T-helper 2 cell (primary cell): ENCODE measurements at places on chromosomes 7 and 10.

DNA sequence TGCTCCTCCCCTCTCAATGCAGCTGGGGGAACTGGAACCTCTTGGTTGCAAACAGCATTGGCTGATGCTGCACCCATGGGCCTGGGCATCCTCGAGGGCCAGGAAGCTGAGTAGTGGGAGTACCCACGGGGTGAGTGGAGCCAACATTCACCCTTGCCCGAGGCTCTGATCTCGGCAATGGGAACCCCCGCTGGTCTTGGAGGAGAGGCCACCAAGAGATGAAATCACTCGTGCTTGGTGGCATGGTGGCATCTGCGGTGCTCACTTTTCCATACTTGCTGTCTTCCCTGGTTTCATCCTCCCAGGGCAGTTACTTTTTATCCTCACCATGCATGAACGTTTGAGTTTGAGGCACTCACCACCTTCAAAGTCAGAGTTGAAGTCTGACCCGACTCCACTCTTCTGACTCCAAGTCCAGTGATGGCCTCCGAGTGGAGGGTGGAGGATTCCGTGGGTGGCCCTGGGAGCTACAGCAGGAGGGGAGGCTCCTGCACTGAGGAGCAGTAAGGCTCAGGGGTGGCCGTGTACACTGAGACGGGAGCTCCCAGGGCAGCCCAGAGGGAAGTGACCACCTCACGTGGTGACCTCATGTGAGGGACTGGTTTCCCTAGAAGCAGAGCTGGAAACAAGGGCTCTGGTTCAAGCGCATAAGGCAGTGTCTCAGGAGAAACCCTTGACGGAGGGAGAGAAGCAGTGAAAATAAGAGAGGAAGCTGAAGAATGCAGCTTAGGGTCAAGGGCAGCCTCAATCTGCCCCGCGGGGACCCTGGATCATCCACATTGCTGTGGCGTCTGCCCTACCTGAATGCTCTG is 349.1 kb downstream of the TCERG1L start:
- no peak for DNase-seq

GRCh38 chr10:26890956-26891355 is 30.2 kb upstream of the ABI1 start:
- no peak for DNase-seq

DNA sequence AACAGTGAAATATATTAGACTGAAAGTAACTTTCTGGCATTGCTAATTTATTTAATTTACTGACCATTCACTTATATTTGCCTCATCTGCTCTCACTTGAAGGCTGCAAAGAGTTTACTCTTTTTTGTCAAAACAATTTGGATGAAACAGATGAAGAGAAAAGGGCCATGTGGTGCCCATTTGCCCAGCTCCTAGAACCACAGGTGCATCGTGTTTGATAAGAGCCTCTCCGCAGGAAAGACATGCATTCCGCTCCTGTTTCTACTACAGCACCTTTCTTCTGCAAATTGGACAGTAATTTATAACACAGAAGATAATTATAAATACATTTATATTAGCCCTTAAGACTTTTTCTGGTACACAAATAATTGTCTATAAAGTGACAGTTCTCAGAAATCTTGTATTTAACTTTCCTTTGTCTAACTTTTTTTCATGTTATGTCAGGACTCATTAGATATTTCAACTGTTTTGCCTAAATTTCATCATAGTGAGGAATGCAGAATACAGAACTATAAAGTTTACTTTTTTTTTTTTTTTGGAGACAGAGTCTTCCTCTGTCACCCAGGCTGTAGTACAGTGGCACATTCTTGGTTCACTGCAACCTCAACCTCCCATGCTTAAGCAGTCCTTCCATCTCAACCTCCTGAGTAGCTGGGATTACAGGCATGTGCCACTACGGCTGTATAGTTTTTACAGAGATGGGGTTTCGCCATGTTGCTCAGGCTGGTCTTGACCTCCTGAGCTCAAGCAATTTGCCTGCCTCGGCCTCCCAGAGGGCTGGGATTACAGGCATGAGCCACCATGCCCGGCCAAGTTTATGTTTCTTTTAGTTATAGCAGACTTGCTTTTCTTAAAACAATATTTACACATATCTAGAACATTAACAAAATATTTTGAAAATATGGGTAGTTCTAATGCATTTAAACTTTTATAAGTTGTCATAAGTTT is 869 bp downstream of the LAMB4 start:
- DNase-seq, result no peak

GRCh38 chr10:97102441-97102840 is 83.3 kb downstream of the SLIT1 start:
- no peak for DNase-seq

- DNase-seq, result no peak
Measured at GRCh38 chr7:156979711-156980110, 30.2 kb downstream of the NOM1 start.

DNA sequence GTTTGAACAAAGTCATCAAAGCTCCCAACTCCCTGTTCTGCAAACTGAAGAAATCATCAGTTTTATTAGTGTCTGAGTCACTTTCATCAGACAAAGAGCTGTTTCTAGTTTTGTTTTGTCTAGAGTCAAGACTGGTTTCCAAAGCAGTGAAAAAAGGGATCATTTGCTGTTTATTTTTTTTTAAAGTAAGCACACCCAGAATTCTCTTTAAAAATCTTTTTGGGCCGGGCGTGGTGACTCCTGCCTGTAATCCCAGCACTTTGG is 972.0 kb upstream of the CELF2 start:
- DNase-seq, result no peak

GRCh38 chr7:48718731-48719378 is 205.5 kb upstream of the CDC14C start:
- no peak for DNase-seq

- DNase-seq, result no peak
Measured at GRCh38 chr7:95886501-95887090, 114.2 kb downstream of the DYNC1I1 start.

DNA sequence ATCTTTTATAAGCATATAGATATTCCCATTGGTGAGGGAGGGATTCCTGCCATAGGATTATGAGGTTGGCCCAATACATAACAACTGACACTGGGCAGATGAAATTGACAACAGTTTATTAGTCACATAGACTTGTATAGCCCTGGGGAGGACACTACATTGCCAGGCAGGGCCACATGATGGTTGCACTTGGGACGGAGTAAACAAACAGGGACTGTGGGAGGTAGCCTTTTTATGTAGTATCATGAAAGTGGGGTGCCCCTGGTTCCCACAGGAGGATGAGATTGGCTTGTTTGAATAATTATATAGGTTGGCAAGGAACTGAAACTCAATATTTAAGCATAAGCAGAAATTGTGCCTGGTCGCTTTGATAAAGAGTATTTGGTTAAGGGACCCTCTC is 23.5 kb downstream of the TRIM24 start:
- no peak for DNase-seq

GRCh38 chr7:72020311-72020710 is 391.8 kb downstream of the CALN1 start:
- DNase-seq, result no peak

- DNase-seq, result no peak
Measured at GRCh38 chr10:48492201-48492600, 112.7 kb downstream of the ARHGAP22 start.

- no peak for DNase-seq
Measured at GRCh38 chr10:86082556-86082955, 284.0 kb downstream of the GRID1 start.

DNA sequence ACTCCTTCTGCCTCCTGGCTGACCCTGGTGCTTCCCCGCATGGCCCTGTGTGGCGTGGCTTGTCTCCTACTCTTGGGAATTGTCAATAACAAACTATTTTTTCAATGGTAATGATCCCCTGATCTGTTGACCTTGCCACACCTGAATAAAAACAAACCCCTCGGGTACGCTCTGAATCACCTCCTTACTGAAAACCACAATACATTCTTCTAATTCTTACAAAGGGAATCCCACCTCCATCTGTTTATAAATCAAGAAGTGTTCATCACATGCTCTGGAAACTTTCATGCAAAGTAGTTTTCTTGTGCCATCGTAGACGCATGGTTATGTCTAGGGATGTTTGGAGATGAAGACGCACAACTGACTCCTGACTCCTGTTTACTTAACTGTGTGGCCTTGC is 245.8 kb downstream of the FRMD4A start:
- no peak for DNase-seq

DNA sequence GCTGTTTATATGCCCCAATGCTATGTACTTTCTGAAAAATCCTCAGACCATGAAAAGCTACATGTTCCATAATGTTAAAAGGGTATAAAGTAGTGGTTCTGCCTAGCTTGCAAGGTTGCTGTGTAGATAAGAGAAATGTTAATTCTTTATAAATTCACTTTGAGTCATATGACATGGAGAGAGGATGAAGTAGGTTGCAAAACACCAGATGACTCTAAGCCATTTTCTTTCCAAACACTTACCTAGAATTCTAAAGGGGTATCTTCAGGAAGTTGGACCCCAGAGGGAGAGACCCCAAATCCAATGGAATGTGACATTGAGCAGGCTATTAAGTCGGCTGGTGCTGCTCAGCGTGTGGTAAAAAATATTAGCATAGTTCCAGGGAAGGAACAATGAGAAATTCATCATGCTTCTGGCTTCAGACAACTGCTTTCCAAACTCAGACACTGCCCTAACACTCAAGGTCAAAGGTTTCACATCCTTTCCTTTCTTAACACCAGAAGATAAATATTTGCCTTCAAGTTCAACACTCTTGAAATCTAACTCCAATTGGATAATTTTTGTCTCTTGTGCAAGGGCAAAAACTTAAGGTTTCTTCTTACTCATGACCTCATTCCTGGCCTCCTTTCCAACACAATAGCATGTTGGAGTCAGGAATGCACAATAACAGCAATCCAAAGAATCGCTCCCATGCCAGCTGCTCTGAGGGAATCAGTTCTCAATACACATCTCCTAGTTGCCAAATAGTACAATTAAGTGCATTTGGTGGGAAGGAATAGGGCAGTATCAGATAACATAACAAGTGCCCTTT is 100.7 kb upstream of the AFAP1L2 start:
- no peak for DNase-seq

- DNase-seq, result no peak
Measured at GRCh38 chr7:98729121-98729520, 112.0 kb downstream of the NPTX2 start.

- DNase-seq, result no peak
Measured at GRCh38 chr10:89134963-89135362, 72.2 kb downstream of the CH25H start.

DNA sequence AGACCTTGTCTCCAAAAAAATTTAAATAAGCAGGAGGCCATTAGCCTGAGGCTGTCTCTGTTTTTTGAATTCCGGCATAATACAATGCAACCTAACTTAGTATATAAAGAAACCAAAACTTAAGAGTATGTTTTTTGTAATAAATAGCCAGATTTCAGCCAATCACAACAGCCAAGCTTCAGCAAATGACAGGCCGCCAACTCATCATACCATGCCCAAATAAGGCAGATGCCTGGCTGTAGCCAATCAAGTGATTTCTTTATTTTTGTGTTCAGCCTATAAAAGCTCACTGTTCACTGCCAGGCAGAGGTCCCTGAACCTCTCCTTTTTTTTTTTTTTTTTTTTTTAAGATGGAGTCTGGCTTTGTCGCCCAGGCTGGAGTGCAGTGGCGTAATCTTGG is 12.7 kb upstream of the PURB start:
- DNase-seq, result no peak

DNA sequence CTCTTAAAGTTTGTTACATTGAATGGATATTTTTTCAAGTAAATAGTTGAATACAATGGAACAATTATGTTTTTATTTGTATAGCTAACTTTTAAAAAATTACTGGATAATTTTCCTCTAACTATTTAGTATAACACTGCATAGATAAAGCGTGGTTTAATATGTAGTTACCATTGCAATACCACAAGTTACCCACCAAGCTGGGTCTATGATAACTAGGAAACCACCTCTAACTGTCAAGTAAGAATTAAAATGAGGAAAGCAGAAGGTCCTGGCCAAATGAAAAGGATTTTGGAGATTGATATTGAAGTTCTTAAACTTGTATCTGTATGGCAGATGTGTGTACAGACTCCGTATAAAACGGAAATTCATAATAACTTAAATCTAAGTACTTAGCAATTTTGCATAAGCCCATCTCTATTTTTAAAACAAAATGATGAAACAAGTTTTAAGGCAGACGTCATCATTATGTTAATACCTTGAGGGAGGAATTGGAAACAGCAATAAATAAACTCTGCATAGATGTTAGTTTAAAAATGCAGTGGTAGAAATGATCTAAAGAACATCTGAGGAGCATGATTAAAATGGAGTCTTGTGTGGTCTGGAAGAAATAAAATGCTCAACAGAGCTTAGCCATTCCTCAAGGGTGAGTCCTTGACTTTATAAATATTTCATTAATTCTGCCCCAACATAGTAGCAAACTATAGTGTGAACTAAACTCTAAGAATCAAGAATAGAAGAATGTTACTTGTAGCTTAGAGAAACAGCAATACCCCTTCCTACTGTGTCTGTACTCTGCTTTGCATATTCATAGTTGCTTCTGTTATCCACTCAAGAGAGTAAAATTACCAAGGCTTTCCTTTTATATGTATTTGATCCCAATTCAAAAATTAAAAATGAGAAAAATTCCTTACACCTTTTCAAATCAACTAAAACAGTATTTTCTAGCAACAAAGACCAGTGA is 206.4 kb upstream of the FERD3L start:
- DNase-seq, result no peak

GRCh38 chr10:31549896-31550295 is 230.9 kb downstream of the ZEB1 start:
- no peak for DNase-seq

DNA sequence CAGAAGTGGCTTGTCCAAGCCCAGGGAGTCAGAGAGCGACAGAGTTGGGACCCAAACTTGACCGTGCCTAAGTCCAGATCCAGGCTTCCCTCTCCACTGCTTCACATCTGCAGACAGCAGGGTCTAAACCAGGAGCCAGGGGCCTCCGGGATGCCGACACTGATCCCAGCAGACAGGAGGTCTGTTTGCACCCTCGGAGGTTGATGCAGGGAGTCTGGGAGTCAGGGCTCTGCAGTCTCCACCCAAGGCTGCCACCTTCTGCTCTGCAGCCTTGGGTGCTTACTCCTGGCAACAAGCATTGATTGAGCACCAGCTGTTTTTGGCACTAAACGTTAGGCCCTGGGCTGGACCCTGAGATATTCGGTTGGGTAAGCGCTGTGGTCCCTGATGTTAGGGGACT is 21.0 kb downstream of the ELFN1 start:
- no peak for DNase-seq

- DNase-seq, result no peak
Measured at GRCh38 chr7:99938296-99938695, 8.9 kb upstream of the GJC3 start.

DNA sequence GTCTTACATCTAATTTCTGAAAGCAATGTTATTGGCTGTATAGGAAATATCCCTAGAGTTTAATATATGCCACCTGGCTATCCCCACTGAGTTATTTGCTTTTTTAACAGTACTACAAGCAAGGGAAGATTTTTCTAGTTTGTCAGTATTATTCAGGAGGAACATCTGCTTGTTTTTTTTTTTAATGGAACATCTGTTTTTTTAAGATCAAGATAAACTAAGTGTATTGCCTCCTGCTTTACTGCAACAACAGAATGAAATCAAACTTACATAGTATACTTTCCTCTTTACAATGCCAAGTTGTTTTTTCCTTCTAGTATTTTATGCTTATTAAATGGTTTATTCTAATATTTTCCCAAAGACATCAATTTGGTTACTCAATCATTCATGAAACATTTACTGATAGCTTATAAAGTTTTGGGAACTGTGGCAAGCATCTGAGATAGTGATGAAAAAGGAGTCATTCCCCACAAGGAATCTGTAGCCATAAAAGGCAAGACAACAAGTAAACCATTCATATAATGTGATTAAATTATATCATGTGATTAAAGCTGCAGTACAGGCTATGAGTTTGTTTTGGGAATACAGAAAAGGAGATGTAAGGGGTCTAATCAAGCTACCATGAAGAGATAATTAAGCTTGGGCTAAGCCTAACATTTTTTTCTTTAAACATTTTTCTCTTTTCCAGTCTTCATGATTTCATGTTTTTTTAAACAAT is 17.4 kb downstream of the MTPN start:
- no peak for DNase-seq
